Large intestine (tissue), 12 donors: ENCODE measurements at places on chromosomes 5 and 9.
A peak's percentile ranks its signal among the peaks of the same experiment; 100 is the strongest.

- DNase-seq = no peak
These were observed 284.4 kb downstream of the DNAH5 start for GRCh38 chr5:13660072-13660471.

- DNase-seq = no peak
These were observed 205.3 kb upstream of the NFIL3 start for GRCh38 chr9:91628892-91629291.

- no peak for DNase-seq
These were observed at the start of gene PTGS1 for GRCh38 chr9:122370869-122371755. TSS of gene PTGS1 (plus strand) at chr9:122371024. CDS start at chr9:122371085, 61 bp downstream.

- no peak for DNase-seq
These were observed 49.3 kb downstream of the MLLT3 start for GRCh38 chr9:20573023-20573422.

- peak; percentile 47 for DNase-seq
These were observed 233.5 kb downstream of the FRMD3 start for GRCh38 chr9:83304686-83305085.
